H7 (cell line): ENCODE measurements at places on chromosomes 5 and 9.

- no peak for DNase-seq
Observed at GRCh38 chr5:127216898-127217675, 73.5 kb upstream of the MEGF10 start.

DNA sequence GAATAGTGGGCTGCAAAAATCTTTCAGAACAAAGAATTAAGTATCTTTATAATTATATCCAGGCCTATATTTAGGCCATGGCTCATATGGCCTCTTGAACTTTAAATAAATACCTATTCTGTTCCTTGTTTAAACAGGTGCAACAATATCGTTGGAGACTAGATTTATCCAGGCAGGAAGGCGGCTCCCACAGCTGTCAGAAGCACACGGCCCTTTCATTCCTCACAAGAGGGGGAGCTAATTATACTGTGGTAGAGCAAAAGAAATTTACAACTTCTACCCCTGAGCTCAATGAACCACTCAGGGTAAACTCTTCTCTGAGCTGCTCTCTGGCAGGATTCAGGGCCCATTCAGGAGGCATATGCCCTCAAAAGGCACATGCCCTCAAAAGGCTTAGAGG lies 31.3 kb downstream of the TMEM174 start:
- no peak for DNase-seq

DNA sequence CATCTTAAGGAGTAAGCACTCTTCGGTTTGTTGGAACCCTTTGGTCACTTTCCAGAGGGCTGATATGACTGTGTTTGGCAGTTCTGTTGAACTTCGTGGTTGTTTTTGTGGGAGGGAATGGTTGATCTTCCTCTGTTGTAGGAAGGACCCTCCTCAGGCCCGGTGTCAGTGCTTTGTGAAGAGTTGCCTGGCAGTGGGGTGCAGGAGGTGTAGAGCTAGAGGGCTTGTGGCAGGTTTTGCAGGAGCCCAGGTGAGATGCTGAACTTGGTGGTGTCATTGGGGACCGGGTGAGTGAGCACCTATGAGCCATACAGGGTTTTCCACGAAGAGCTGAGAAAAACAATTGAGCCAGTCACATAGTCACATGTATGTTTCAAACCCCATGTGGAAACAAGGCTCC lies 27.2 kb downstream of the SECISBP2 start:
- no peak for DNase-seq

DNA sequence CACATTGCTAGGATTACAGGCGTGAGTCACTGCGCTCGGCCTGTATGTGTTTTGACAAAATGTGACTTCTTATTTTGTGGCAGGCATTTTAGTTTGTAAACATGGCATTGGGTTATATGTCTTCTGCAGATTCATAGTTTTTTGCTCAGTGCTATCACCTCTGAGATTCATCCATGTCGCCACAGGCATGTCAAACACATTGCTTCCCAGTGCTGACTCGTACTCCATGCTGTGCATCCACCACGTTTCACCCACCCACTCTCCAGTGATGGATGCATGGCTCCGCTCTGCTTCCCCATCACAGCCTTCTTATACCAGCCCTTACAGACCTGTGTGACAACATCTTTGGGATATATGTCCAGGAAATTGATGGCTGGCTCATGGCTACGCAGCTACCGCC lies 158.8 kb downstream of the GAS1 start:
- DNase-seq: no peak

DNA sequence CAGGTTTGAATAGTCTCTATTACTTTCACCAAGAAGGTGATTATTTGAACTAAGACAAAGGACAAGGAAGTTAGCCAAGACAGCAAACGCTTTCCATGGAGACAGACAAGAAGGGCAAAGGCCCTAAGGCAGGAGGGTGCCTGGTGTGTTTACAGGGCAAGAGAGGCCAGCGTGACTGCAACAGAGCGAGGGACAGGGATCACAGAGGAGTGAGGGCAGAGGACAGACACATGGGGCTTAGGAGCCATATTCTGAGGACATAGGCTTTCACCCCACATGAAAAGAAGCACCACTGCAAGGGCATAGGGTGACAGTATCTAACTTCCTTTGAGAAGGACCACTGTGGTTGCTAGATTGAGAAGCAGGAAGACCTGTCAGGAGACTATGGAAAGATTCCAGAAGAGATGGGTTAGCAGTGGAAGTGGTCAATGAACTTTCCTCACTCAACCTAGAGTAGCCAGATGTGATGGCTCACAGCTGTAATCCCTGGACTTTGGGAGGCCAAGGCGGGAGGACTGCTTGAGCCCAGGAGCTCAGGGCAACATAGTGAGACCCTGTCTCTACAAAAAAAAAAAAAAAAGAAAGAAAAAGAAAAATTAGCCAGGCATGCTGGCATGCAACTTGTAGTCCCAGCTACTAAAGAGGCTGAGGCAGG lies 5.0 kb upstream of the HAVCR1 start:
- no peak for DNase-seq

GRCh38 chr5:158599157-158599556 lies 500.6 kb downstream of the EBF1 start:
- DNase-seq: no peak

DNA sequence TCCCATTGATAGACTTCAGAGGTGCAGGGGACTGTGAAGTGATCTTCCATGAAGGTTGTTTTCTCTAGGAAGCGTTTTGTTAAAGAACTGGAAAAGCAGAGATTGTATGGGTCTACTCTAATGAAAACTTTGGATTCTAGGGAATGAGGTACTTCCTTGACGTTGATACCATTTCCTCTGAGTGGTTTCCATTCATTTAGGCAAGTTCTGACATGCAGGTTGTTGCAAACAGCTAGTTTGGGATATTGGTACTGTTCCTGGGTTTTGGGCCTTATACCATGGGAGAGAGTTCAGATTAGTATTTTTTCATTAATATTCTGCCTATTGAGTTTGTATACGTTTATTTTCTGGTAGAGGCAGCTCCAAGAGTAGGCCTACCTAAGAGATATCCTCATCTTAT lies 25.7 kb downstream of the SMARCA2 start:
- DNase-seq: no peak

DNA sequence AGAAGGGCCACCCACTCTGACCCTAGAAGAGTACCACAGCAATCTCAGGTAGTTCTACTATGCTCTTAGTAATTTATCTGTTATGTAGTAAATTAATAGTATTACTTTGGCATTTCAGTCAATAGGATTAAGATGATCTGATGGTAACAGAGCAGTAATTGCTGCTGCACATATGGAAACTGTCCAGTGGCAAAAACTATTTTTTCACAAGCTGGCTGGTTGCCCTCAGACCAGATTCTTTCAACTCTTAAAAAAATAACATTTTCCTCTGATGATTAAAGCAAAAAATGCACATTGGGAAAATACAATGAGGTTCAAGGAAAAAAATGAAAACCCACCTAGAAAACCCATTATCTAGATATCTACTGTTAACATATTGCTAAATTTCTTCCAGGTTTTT lies 19.7 kb downstream of the GLRA1 start:
- DNase-seq: no peak

DNA sequence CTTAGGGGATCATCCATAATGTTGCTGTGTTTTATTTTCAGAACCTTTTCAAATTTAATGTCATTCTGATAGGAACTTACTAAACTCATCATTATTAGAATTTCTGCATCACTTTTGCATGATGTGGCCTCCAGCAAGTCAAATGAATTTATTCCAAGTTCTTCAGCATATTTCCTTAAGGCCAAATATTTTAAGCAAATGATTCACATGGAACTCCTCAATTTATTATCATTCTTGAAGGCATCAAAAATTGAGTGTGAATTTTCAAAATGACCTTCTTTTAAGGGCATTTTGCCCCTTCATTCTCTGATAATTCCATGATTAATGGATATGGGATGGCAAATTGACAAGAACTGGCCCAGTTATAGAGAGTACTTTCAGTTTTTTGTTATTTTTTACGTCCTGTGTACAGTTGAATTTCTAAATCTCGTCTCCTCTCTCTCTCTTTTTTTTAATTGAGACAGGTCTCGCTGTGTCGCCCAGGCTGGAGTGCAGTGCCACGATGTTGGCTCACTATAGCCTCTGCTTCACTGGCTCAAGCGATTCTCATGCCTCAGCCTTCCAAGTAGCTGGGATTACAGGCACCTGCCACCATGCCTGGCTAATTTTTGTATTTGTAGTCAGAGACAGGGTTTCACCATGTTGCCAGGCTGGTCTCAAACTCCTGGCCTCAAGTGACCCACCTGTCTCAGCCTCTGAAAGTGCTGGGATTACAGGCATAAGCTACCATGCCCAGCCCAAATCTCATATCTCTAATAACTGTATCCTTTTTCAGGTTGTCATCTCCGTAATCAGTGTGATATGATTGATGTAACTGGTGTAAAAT lies 29.1 kb downstream of the GPR21 start:
- DNase-seq: no peak

GRCh38 chr5:116439905-116440304 lies 134.7 kb downstream of the SEMA6A start:
- no peak for DNase-seq

GRCh38 chr5:142568996-142569335 lies 116.9 kb downstream of the FGF1 start:
- no peak for DNase-seq

- no peak for DNase-seq
Observed at GRCh38 chr9:2319421-2319820, 302.2 kb upstream of the VLDLR start.

DNA sequence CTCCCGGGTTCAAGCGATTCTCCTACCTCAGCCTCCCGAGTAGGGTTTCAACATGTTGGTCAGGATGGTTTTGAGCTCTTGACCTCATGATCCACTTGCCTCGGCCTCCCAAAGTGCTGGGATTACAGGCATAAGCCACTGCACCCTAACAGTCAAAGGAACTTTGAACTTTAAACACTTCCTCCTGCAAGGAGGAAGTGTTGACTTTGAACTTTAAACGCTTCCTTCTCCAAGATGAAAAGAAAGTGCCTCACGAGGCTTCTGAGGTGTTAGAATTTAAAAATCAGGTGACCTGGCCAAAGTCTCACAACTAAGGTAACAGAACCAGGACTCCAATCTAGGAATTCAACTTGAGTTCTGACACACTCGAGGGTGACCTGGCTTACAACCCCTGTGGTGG lies 150.9 kb downstream of the BRINP1 start:
- DNase-seq: no peak

GRCh38 chr9:102975251-102975650 lies 19.9 kb upstream of the CYLC2 start:
- no peak for DNase-seq

GRCh38 chr5:147388184-147389108 lies 121.4 kb downstream of the DPYSL3 start:
- no peak for DNase-seq

DNA sequence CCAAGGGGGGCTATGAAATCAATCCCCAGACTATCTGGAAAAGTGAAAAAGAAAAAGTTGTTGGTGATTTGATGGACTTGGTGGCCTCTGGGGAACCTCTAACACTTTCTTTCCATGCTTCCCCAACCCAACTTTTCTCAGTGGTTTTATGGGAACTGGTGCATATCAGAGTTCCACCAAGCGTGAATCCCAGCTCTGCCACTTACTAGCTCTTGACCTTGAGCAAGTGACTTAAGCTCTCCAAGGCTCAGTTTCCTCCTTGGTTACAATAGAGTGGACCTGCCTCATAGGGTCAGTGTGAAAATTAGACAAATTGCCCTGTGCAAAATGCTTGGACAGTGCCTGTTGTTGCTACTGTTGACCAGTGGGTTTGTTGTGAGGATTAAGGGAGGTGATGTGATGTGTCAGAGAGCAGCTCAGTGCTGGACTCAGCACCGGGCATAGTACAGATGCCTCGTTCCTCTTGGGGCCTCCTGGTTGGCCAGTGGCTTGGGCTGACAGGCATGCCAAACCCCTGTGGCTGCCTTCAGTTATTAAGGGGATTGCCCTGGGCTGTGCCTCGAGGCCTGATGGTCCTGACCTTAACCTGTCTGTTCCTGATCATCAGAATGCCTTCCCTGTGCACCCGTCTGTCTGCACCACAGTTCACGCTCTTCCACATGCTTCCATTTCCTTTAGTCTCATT lies 49.3 kb downstream of the COL15A1 start:
- DNase-seq: no peak

DNA sequence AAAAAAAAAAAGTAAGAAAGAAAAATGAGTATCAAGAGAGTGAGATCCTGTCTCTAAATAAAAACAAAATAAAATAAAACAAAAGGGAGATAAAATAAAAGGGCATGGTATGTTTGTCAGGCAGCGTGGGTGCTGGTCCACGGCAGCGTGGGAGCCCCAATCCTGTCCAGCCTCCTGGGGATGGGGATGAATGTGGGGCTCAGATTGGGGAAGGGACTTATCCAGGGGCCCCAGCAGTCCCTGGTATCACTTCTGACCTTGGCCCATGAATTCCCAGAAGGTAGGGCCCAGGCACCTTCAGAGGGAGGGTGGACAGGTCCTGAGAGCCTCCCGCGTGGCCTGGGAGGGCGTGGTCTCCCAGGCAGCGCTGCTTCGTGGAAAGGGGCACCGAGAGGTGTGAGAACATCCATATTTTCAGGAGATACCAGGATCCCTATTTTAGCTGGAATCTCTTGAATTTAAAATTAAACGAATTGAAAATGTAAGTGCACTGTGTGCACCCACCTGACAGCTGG lies 71.2 kb downstream of the ZNF354C start:
- no peak for DNase-seq

GRCh38 chr5:29462241-29462640 lies 1731.2 kb upstream of the CDH6 start:
- no peak for DNase-seq

DNA sequence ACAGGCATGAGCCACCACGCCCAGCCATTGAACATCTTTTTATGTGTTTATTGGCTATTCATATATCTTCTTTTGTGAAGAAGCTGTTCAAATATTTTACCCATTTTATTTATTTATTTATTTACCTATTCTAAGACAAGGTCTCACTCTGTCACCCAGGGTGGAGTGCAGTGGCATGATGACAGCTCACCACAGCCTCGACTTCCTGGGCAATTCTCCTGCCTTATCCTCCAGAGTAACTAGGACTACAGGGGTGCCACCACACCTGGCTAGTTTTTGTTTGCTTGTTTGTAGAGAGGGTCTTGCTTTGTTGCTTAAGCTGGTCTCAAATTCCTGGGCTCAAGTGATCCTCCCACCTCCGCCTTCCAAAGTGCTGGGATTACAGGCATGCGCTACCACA lies 33.5 kb downstream of the NAIF1 start:
- DNase-seq: no peak

GRCh38 chr9:111839987-111840386 lies 45.2 kb upstream of the SHOC1 start:
- no peak for DNase-seq
